ENCODE measurements at places on chromosomes 13 and 19. TPM values are rescaled to one million over a fixed set of nuclear protein-coding genes. Genes with fewer than 3 reads are reported as not detected.

DNA sequence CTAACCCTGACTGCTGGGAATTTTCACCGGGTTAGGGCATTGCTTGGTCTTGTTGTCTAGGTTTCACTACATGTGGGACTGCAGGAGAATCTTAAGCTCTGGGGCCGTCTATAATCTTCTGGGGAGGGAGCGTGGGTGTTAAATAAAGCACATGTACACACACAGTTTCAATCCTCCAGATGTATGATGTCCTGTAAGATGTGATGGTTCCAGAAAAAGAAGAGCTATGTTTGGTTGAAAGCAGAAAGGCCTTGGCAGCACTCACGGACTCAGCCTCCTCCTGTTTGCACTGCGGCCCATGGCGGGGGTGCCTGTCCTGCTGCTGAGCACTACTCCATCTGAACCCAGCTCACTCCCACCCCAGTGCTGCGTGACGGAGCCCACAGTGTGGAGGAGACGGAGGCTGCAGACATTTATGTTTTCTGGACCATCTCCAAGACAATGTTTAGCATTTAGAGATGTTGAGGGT lies 343.5 kb downstream of the TEX29 start:
- ATAC-seq, result no peak

- no peak for ATAC-seq
These were observed 523.7 kb upstream of the HTR2A start for GRCh38 chr13:47420568-47420967.

DNA sequence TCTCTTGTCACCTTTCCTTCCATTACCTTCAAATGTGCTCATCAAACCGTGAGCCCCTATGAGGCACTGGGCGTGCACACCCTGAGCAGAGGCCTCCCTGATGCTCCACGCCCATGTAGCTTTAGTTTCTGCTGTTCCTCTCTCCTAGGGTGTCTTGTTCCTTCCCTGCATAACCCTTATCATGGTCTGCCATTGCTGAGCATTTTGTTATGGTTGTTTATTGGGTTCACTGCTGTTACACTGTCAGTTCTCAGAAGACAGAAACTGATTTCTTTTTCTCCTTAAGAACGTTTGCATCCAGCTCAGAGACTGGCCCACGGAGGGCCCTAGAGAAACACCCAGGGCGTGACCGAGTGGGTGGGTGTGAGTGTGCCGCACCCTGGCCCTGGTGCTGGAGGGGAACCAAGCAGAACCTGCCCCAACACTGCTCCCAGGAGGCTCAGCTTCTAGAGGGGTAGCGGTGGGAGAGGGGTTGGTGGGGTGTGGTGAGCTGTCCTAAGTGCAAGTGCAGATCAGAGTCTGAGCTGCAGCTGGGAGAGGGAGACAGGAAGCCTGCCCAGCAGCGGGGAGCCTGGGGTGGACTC lies 61.4 kb upstream of the URI1 start:
- peak; percentile 43 for ATAC-seq

- no peak for ATAC-seq
These were observed 2.1 kb downstream of the PRRG2 start for GRCh38 chr19:49583239-49583638.

The ZNF723 gene
- not detected for total RNA-seq

GRCh38 chr19:588741-589692 lies 664 bp upstream of the HCN2 start:
- ATAC-seq, result no peak

The ZNF121 gene
- 28.0 TPM for total RNA-seq

- ATAC-seq, result no peak
These were observed 1.2 kb upstream of the DMWD start for GRCh38 chr19:45793876-45794275.

Measured in esophagus mucosa (tissue), 1 donor.